ENCODE measurements at places on chromosomes 7 and 10.

DNA sequence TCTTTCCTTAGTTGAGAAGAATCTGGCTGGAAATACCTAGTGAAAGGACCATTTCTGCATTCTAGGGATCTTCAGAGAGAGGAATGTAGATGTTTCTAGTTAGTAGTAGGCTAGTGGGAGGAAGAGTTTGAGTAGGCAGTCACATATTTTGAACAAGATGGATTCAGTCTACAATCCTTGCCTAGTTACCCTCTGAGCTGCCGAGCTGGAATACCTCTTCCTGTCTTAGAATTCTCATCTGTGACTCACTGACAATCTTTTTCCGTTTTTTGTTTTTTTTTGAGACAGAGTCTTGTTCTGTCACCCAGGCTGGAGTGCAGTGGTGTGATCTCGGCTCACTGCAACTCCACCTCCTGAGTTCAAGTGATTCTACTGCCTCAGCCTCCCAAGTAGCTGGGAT, 30.7 kb upstream of the PLPP4 start:
- DNase-seq, result no peak

- DNase-seq, result no peak
Observed at GRCh38 chr7:74199551-74200355, 10.1 kb upstream of the LAT2 start.

DNA sequence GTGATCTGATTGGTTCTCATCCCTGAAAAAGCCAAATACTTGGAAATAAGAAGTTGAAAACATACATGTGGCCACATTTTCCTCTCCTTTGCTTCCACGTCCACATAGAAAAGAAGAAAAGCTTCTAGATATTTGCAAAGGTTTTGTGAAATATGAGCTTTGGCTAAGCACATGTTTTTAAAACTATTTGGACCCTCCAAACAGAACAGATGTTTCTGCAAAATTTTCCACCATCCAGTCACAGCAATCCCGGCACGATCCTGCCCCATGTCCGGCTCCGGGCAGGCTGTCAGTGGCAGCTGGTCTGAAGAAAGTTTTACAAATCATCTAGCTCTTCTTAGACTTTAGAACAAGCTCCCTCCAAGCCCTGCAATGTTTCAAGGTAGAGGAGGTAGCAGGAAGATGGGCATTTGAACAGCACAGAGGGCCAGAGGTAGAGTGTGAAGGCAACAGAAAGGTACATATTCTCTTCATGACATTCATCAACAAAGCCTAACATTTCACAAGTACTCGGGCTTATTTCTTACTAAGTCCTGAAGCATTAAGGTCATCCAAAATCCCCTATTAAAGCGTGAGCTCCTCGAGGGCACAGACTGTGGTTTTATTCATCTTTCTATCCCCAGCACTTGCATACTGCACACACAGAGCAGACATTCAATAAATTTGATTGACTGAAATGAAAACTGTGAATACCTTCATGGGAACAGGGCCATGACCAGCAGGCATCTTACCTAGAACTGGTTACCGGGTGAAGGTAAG, 110.1 kb downstream of the JAZF1 start:
- no peak for DNase-seq

- DNase-seq, result no peak
Observed at GRCh38 chr10:13340626-13341376, 7.3 kb downstream of the SEPHS1 start.

GRCh38 chr7:152462995-152463708, 27.3 kb upstream of the KMT2C start:
- no peak for DNase-seq

DNA sequence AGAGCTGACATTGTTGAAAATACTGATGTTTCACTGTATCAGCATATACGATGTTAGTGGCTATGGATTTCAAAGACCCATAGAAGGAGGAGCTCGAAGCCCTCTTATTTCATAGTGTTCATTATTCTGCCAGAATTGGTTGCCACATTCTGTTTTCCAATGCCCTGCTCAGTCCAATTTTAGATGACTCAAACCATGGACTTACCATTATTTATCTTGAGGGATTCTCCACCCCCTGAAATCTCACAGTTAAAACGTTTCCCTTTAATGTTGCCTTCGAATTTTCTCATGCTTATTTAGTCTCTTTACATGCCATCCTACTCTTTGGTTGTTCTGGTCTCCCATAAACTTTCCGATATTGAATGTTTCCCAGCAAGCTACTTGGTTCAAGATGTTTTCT, 264.5 kb downstream of the HDAC9 start:
- DNase-seq, result no peak
